Naive thymus-derived CD8-positive, alpha-beta T cell (primary cell): ENCODE measurements at places on chromosomes 11 and 22. TPM values are rescaled to one million over a fixed set of nuclear protein-coding genes. Genes with fewer than 3 reads are reported as not detected.

DNA sequence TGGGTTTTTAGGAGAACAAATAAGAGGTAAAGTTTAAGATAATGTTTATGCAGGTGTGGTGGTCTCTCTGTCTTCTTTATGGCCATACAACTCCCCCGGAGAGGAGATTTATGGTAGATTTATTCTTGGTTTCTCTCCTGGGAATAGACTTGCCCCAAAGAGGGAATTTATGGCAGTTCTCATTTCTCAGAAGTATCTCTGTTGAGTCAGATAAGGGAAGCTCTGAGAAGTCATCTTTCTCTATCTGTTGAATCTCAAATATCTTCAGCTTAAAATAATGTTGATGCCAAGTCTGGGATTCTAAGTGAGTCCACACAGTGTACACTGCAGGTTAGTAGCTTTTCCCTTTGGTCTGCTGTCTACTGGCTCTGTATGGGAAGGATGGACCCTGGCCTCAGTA, 276.4 kb upstream of the PLET1 start:
- no peak for DNase-seq

DNA sequence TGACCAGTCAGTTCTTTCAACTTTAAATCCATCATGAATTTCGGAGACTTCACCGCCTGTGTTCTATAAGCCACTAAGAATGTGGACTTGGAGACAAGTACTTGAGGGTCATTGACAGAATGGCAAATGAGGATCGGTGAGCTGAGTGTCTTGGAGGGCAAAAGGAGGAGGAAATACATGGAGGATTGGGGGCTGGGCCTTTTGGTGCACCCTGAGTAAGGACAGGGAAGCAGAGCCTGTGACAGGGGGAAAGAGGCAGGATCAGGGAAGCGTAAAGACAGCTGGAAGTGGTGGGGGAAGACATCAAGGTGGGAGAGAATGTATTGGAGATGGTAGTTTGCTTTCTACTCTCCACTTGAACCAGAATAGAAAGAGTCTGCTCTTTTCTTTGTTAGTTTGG, 70.4 kb upstream of the MTMR2 start:
- no peak for DNase-seq

GRCh38 chr11:86150847-86151173, 81.9 kb upstream of the PICALM start:
- no peak for DNase-seq

GRCh38 chr11:134223121-134223520, 646 bp downstream of the NCAPD3 start:
- DNase-seq: peak; percentile 0

GRCh38 chr11:92423115-92424034, 198.8 kb downstream of the FAT3 start:
- no peak for DNase-seq

GRCh38 chr11:59151761-59152160, 9.1 kb downstream of the FAM111A start:
- no peak for DNase-seq

DNA sequence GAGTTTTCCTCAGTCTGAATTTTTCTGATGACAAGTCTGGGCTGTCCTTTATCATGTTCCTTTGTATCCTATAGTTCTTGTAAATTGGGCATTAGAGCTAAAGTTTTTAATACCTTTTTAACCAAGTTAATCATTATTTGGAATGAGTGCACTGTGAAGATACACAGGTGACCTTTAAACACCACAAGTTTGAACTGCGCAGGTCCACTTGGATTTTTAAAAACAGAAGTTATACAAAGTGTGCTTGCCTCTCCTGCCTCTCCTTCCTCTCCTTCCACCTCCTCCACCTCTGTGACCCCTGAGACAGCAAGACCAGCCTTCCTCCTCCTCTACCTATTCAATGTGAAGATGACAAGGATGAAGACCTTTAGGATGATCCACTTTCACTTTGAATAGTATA, 4.4 kb upstream of the TCP11L1 start:
- no peak for DNase-seq

GRCh38 chr11:23555085-23555484, 694.8 kb upstream of the CCDC179 start:
- no peak for DNase-seq

DNA sequence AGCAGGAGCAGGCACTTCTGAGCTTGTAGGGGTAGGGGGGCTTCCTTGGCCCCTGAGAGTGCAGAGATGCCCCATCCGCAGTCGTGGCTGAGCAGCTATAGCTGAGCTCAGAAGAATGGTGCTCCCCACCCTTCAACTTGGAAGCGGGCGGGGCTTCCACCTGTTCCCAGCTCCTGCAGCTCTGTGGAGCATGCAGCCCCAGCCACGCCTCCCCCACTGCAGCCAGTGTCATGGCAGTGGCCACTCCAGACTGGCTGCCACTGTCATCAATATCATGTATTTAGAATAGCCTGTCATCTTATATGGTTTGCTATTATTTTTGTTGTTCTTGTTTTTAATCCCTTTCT, 213.1 kb downstream of the LRRC4C start:
- no peak for DNase-seq

DNA sequence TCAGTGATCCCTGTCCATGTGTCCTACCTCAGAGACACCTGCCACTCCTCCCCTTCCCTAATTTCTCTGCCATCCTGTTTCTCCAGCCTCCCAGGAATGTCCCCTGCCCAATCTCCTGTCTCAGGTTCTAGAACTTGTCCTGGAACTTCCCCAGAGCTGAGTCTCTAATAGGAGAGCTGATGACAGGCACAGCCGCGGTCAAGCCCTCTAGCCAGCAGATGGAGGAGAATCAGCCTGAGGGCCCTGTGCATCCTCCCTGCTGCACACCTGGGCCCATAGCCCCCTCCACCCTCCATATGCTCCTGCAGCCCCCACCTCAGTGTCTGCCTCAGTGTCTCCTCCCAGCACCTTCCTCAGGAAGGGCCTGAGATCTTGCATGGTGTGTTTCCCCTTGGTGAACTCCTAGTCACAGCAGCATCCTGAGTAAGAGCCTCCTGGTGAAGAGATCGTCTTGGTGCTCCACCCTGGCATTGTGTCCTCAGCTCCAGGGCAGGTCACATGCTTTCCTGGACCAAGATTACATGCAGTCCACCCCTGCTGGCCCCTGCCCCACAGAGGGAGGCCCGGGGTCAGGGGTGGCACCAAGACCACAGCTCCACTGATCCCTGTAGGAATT, 43.9 kb upstream of the VPREB1 start:
- no peak for DNase-seq

DNA sequence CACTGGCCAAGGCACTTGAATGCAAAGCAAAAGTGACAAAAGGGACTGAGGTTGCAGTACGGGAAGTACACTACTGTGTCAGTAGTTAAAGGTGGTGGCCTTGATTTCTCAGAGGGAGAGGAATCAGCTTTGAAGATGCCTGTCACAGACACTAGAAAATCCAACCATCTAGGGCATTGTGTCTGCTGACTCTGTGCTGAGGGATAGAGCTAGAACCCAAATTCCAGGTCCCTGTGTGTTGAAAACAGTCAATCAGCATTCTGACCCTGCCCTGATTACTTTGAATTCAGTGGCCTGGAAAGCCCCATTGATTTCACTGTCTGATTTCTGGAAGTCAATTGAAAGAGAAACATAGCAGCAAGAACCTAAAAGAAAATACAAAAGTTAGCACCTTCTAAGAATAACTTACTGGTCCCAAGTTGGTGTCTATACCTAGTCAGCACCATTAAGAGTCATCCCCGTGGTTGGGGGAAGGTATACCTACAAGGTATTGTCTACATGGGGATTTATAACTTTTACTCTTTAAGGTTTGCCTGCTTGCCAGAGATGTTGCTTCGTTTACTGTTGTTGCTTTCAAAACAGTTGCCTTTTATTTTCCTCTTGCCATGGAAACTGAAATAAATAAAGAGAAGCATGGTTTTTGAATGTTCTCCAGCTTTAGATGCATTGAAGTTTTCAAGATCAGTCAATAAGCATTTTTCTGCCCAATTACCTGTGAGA, 97.3 kb downstream of the PDHX start:
- DNase-seq: no peak

GRCh38 chr22:49739138-49739537, 88.5 kb downstream of the BRD1 start:
- no peak for DNase-seq

DNA sequence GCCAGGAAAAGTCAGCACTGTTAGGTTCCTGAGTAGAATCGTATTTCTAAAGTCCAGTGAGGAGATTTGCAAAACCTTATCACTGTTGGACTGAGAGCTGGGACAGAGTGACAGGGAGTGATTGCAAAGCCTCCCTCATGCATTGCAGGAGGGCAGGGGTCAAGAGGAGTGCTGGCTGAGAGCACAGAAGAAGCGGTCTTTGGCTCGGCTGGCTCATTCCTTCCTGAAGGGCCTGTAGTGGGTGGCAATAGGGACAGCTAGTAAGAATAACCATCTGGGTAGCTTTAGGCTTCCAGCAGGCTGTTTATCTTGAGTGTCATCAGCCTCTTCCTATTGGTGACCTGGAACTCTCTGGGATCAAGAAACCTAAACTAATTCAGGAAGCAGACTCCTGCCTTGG, 53.4 kb downstream of the CD44 start:
- DNase-seq: no peak

GRCh38 chr11:45807792-45808238, 2.9 kb downstream of the SLC35C1 start:
- no peak for DNase-seq

- DNase-seq: peak; percentile 76
Observed at GRCh38 chr11:73980001-73980961, 2.4 kb downstream of the UCP2 start.

DNA sequence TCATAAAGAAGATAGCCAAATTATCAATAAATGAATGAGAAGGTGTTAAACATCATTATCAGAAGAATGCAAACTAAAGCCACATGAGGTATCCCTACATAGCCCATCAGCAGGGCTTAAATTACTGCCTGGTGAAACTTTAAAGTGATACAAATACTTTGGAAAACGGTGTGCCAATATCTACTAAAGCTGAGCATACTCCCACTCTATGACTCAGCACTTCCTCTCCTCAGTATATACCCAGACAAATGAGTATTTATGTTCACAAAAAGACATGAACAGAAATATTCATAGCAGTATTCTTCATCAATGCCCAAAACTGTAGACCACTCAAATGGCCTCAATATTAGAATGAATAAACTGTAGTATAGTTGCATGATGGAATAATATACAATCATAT, 284.6 kb upstream of the ZC3H12C start:
- no peak for DNase-seq

DNA sequence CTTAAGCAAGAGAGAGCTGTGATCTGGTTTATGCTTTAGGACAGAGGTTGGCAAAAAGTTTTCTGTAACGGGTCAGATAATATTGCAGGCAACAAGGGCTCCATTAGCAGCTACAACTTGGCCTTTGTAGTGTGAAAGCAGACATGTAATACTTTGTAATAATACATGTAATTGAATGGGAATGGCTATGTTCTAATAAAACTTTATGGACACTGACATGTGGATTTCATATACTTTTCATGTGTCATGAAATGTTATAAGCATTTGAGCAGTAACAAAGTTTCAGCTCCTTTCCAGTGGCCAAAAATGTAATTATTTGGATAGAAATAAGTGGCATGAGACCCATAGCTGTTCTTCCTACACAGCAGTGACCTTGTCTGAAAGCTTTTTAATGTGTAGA, 3.1 kb downstream of the DYNC2H1 start:
- no peak for DNase-seq

GRCh38 chr11:132260636-132261035, 890.2 kb downstream of the NTM start:
- no peak for DNase-seq

- no peak for DNase-seq
Observed at GRCh38 chr22:29130476-29130875, 57.6 kb downstream of the KREMEN1 start.

DNA sequence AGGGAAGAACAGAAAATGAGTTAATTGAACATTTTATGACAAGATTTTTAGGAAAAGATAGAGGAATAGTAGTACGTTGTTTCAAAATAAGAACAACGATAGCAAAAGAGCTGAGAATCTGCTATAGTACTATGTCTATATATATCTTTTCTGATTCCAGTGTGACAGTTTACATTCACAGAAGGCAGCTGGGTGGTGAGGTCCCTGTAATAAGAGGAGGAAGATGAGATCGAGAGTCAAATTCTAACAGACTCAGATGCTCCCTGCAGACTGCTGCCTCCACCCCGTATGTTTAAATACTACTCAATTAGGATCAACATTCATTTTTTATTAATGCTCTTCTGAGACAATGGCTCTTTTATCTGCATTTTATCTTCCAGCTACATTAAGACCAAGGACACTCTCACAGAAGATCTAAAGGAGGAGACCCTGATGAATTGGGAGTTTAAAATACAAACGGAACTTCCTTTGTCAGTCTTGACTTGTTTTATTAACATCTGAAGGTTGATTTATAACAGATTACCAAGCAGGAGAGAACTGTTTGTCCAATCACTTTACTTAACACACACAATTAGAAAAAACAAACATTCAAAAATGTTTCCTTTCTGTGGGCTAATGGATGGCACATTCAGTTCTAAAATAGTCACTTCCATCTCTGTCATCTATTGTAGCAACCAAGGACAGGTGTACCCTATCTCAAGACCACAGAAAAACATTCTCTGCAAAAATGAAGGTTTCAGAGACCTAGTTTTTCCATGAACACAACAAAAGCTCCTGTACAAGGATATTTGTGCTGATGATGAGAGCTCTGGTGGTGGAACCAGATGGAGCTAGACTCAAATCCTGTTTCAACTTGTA, 240.2 kb downstream of the CADM1 start:
- DNase-seq: no peak

DNA sequence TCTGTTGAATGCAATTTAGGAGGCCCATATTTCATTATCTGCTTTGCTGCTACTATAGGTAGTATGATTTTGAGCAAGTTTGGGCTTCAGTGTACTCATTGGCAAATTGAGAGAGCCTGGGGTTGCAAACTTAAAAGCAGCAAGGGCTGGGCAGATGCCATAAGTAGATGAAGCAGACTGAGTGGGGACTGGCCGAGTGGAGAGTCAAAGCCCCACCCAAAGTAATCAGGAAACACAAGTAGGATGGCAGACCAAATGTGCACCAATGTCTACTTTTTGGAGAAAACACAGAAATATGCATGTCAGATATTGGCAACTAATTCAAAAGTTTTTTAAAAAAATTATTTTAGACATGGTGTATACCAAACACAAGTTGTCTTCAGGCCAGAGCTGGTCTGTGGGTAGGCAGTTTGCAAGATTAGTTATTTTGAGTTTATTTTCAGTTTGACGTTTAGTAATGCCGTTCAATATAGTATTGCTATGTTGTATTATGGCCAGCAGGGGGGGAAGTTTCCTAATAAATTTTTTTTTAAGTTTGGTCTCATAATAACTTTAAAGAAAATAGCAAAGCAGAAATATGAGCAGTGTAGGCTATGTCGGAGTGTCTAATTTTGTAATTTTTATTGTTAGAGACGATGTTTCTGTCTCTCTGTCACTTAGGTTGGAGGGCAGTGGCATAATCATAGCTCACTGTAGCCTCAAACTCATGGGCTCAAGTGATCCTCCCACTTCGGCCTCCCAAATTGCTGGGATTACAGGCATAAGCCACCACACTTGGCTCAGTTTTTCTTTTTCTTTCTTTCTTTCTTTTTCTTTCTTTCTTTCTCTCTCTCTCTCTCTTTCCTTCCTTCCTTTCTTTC, 105.1 kb downstream of the HIPK3 start:
- DNase-seq: peak; percentile 40

The TTC12 gene
- polyA plus RNA-seq: 11.3 TPM

The DRD2 gene
- not detected for polyA plus RNA-seq

The CSRP3 gene
- polyA plus RNA-seq: not detected

The GLYATL2 gene
- not detected for polyA plus RNA-seq

The TBX10 gene
- not detected for polyA plus RNA-seq

The AQP11 gene
- polyA plus RNA-seq: 1.4 TPM

The TEAD1 gene
- not detected for polyA plus RNA-seq

The GALNT18 gene
- polyA plus RNA-seq: not detected
